ENCODE measurements at places on chromosomes 16 and 17.

- no peak for DNase-seq
Observed at GRCh38 chr17:68613739-68614298, 12.7 kb upstream of the FAM20A start.

- no peak for DNase-seq
Observed at GRCh38 chr17:45279898-45280297, 18.0 kb upstream of the SPATA32 start.

DNA sequence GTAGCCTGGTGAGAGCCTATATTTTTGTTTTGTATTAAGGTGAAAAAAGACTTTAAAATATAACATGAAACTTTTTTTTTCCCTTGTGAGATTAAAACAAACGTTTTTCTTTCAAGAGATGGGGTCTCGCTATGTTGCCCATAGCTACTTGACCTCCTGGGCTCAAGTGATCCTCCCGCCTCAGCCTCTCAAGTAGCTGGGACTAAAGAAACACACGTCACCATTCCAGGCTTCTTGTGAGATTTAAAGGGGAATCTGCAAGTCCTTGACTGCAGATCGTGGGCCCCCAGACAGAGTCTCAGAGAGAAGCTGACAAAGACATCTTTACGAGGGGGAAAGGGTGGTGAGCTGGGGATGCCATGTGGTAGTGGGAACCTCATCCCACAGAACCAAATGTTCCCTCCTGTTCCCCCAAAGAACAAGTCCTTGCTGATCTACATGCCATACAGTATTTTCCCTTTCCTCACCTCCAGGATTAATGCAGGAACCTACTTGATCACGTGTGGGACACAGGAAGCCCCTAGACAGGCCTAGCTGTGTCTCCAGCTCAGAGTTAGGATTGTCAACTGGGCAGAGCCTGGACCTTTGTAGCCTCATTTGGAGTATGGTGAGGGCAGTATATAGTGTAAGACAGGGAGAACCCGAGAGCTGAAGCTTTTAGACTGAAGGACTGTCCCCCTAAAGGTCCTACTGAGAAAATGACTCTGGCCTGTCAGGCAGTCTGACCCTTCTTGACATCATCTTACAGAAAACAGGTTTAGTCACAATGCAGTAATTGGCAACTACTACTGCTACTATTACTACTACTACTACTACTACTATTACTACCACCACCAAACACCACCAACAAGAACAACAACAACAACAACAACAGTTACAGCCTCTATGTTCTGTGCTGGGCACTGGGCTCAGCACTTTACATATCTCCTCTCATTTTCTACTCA, 4.1 kb downstream of the MAP3K14 start:
- DNase-seq = no peak

DNA sequence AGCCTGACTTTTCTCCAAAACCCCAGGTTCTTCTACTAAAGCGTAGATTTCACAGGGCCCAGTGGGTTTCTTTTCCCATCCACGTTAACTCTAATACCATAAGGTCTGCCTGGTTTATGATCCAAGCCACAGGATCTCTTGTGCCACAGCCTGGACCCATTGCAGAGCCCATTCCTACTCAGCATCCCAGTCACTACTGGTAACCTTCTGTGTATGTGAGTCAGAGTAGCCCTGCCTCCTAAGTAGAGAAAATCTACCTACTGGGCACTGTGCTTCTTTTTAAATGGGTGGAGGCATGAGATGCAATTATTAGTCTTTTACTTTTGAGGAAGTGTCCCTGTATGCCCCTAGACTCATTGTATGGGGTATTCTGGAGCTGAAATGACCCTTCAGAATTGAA, 13.5 kb downstream of the CCL11 start:
- no peak for DNase-seq

- DNase-seq = peak; percentile 20
Observed at GRCh38 chr17:7703584-7704479, 1.2 kb upstream of the EFNB3 start.

DNA sequence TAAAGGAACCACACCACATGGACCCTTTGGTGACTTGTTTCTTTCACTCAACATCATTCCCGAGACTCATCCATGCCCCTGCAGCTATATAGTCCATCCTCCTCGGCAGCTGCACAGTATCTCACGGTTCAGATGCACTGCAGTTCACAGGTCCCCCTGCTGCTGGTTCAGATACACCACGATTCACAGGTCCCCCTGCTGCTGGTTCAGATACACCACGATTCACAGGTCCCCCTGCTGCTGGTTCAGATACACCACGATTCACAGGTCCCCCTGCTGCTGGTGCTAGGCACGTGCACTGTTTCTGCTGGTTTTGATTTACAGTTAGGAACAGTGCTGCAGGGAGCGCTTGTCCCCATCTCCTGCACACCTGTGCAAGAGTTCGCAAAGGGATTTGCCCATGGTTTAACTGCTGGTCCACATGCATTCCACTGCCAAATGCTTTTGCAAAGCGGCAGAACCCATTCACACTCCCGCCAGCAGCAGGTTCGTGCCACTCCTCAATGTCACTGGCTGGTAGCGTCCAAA, 3.8 kb downstream of the HSDL1 start:
- DNase-seq = no peak

- no peak for DNase-seq
Observed at GRCh38 chr17:72407931-72408330, 287.1 kb downstream of the SOX9 start.

DNA sequence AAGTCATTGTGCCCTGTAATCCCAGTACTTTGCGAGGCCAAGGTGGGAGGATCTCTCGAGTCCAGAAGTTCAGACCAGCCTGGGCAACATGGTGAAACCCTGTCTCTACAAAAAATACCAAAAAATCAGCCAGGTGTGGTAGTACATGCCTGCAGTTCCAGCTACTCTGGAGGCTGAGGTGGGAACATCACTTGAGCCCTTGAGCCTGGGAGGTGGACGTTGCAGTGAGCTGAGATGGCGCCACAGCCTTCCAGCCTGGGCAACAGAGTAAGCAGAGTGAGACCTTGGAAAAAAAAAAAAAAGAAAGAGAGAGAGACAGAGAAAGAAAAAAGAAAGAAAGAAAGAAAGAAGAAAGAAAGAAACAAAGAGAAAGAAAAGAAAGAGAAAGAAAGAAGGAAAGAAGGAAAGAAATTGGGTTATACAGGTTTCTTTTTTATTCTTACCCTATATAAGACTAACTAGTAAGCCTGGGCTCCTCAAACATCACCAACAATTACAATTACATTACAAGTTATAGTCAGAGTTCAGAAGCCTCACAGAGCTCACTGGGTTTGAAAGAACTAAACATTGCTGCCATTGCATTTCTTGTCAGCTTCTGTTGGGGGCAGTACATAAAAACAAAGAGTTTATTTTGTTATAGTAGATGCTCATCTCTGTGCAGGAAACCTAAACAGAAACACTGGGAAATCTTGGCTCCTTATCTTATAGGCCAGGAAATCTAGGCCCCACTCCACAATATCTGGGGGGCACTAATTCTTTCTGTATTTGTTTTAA, 6.7 kb upstream of the ABCA9 start:
- no peak for DNase-seq

GRCh38 chr17:8360260-8360659, 16.2 kb downstream of the KRABD2 start:
- DNase-seq = no peak

- DNase-seq = no peak
Observed at GRCh38 chr16:88936556-88937205, 40.3 kb downstream of the CBFA2T3 start.

DNA sequence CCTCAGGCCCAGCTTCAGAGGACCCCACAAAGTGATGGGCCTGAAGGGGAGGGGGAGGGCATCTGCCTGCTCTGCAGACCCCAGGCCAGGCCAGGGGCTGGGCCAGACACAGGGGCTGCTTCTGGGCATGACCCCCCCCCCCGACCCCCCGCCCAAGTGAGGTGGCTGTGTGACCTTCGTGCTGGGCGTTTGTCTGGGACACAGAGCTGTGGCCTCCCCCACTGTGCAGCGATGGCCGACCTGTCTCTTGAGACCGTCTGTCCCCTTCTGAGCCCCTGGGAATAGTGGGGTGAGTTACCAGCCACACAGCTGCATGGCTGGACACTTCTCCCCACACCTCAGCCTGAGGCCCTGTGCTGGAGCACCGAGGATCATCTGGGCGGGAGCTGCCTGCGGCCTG, 34.8 kb upstream of the GNG13 start:
- DNase-seq = no peak

- no peak for DNase-seq
Observed at GRCh38 chr16:2296661-2297505, 29.0 kb upstream of the RNPS1 start.

DNA sequence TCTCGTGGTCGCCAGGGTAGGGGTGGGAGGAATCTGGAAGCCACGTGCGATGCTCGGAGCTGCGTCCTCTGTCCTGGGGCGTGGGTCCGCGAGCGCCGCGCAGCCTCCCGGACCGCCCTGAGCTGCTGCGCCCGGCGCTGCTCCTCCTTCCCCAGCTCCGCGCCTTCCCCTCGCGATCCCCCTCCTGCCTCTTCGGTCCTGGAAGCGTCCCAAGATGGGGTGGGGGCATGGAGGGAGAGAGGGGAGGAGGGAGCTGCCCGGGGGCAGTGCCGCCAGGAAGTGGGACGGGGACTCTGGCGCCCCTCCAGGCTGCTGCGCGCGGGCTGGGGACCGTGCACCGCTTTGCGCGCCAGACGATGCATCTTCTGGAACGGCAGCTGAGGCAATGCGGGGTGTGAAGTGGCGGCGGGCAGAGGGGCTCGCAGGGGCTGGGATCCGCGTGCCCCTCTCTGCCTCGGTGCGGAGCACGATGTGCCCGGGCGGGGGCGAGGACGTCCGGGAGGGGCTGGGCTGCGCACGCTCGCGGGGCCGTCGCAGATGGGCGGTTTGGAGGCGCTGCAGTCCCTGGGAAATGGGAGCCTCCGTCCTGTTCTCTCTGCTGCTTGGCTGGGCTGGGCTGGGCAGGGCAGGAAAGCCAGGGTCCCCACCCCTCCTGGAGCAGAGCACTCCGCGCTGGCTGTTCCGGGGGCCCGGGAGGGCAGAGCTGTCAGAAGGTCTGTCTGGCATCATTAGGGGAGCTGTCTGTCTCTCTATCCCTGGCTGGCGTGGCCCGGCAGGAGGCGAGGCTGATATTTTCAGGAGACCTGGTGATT, 388.0 kb downstream of the SEC14L1 start:
- DNase-seq = no peak

- DNase-seq = no peak
Observed at GRCh38 chr17:27543464-27543856, 87.2 kb downstream of the KSR1 start.

DNA sequence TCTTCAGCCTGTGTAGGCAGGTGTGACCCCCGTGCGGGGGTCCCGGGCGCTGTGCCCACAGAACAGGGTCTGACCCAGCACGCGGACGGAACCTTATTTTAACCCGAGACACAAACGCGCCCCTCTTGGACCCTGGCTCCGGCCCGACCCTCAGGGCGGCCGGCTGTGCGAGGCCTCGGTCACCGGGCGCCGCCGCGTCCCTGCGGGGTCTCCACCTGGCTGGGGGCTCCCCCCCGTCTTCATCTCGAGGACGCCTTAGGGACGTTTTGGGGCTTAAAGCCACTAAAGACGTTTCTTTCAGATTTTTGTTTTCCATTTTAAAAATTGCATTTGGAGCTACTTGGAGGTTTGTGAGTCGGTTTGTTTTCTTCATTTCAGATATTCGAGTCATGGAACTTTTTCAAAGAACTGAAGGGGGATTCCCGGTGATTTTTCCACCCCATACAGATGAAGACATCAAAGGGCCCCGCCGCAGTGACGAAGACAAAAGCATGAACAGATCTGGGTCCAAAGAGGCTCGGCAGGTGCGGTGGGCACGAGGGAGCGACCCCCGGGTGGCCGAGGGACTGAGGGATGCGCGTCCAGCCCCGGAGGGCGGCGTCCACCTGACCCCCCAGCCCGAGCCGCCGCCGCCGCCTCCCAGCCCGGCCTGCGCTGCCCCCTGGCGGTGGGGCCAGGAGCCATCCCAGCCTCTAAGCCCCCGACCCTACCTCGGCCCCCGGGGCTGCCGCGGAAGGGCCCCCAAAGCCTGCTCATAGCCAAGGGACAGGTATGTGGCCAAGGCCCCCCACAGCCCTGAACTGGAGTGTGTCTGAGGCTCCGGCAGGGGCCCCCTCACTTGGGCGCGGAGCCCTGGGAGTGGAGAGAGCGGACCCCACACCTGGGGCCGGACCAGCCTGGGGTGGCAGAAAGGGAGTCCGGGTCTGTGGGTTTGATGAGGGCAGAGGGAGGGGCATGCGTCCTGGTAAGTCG, 3.8 kb upstream of the CD7 start:
- DNase-seq = no peak

DNA sequence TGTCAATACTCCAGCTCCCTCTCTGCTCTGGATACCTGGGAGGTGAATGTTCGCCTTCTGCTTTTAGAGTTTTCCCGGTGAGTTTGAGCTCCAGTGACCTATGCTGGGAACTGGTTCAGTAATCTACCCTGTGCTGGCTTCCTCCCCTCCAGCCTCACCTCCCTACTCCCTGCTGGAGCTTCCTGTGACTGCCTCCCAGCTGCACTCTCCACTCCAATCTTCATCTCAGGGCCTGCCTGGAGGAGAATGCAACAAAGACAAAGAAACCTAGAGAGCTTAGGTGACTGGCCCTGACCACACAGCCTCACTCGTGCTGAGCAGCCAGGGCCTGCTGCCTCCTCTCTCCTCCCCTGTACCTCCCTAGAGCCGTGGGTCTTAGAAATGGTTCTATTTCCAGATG, 101.6 kb upstream of the FOXF1 start:
- DNase-seq = no peak

GRCh38 chr17:33964344-33964979, 290.6 kb upstream of the CCL2 start:
- no peak for DNase-seq

GRCh38 chr17:57447357-57447989, 191.2 kb downstream of the MSI2 start:
- no peak for DNase-seq

- no peak for DNase-seq
Observed at GRCh38 chr16:69294051-69294450, 17.1 kb upstream of the VPS4A start.

GRCh38 chr17:13395862-13396261, 205.9 kb downstream of the HS3ST3A1 start:
- DNase-seq = no peak

GRCh38 chr17:80029258-80029974, 6.3 kb downstream of the TBC1D16 start:
- DNase-seq = peak; percentile 63

GRCh38 chr16:81625544-81626153, 153.4 kb upstream of the PLCG2 start:
- no peak for DNase-seq

GRCh38 chr17:49749730-49750129, 14.2 kb downstream of the FAM117A start:
- DNase-seq = no peak

DNA sequence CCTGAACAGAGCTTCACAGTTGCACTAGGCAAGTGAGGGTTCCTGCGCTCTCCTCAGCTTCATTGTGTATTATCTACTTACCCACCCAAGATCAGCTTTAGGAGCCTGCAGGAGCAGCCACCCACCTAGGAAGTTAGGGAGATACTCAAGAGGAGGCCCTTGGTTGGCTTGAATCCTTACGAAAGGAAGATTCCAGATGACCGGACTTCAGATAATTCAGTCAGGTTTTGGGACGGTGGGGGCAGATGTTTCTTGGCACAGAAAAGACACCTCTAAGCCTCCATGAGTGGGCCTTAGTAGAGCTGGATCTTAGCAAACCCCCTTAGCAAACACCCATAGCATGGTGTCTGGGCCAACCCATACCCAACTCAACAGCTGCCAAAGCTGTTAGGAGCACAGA, 2.4 kb upstream of the CBFB start:
- DNase-seq = no peak
